Ascending aorta (tissue), 2 donors: ENCODE measurements at places on chromosomes 5 and 9.

- DNase-seq = no peak
Measured at GRCh38 chr5:98721231-98721928, 52.1 kb upstream of the RGMB start.

DNA sequence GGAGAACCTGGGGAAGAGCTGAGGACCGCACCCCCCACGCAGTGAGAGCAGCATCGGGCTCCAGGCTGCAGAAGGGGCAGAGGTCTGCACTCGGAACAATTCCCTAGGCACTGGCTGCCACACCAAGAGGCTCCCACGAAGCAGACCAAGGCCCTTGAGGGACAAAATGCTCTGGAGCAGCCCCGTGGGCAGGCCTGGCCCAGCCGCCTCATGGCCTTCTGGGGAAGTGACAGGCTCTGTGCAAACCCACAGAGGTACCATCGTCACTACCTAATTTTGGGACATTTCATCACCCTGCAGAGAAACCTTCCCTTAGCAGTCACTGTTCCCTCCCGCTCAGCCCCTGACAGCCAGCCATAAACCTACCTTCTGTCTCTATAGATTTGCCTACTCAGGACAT lies 15.9 kb downstream of the FBXW5 start:
- no peak for DNase-seq

DNA sequence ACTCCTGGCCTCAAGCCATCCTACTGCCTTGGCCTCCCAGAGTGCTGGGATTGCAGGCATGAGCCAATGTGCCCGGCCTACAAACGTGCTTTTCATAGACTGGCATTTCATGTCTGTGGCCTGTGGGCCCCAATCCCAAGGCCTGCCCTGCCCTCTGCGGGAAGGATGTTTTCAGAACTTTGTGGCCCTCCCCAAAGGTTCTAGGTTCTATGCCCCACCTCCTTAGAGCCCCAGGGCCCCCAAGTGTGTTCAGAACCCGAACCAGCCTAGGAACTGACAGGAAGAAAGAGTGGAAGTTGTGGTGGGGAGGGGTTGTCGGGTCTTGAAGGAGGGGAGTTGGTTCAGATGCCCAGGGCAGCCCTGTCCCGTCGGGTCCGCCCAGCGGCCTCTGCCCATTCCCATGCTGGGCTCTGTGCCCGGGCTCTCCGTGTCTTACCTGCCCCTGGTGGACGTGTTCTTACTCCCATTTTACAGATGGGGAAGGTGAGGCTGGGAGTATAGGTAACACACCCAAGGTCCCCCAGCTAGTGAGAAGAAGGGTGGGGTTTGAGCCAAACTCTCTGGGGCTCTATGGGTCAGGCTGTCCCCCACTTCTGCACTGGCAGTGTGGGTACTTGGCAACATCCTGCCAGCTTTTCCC lies 175.8 kb upstream of the IER5L start:
- no peak for DNase-seq

DNA sequence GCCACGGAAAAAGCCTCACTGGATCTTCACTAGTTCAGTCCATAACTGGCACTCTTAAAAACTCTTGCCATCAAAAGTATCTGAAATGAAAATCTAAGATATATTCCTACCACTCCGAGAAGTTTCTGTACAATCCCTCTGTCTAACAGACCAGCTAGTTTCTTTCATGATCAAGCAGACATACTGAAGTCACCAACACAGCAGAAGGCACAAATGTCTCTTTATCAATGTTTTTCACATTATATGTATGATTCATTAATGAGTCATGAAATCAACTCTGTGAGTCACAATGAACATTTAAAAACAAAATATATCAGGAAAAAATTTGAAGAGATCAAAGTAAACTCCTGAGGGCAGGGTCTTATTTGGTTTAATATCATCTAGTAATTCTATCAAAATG lies 50.8 kb downstream of the F2R start:
- DNase-seq = no peak

GRCh38 chr9:77595426-77596095 lies 52.6 kb downstream of the GNA14 start:
- DNase-seq = no peak

DNA sequence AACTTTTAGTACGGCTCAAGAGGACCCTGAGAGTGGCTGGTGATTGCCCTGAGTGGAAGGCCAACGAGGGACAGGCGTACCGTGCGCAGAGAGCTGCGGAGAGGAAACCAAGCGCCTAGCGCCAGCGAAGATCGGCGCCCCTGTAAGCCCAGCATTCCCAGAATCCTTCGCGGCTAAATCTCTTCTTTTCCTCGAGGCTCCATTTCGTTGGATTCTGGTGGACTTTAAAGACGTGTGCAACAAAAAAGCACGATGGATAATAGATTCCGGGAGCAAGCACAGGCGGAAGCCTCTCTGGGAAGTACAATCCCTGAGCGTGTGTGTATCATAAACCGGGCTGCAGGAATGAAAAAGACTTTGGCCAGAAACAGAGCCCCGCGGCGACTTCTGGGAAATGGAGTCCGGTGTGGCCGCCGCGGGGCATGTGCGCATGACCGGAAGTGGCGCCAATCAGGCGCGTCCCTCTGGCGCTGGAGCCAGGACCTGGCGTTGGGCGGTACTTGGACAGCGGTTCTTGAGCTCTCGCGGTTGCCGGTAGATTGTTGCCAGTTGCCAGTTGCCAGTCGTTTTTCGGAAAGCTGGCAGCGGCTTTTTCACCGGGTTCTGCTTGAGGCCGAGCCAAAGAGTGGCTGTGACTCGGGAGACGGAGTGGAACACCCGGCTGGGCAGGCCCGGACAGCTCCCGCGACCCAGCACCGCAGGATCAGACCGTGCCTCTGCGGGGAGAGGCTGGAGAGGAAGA lies at the start of gene ZNF79:
TSS of gene ZNF79 (plus strand) at position 449 of the 742 bp plus-strand sequence. CDS start 406 bp downstream, outside the sequence.
- DNase-seq = peak; percentile 96
